Tongue (tissue), 3 donors: ENCODE measurements at places on chromosomes 3 and 15. TPM values are rescaled to one million over a fixed set of nuclear protein-coding genes. Genes with fewer than 3 reads are reported as not detected.

AKAP13 gene
- 192 TPM for total RNA-seq

CYP1A2 gene
- not detected for total RNA-seq

SLC2A2 gene
- total RNA-seq, result not detected

SCAANT1 gene
- not detected for total RNA-seq

NPAP1 gene
- total RNA-seq, result not detected

MCF2L2 gene
- total RNA-seq, result 2.6 TPM

GOLGA6A gene
- not detected for total RNA-seq

SPG21 gene
- total RNA-seq, result 74.6 TPM

OR5K2 gene
- total RNA-seq, result not detected

ZNF385D gene
- total RNA-seq, result 5.4 TPM

ABCC5 gene
- 58.7 TPM for total RNA-seq

ZNF501 gene
- total RNA-seq, result 10.6 TPM

CFAP20DC gene
- 4.2 TPM for total RNA-seq

PLCH1 gene
- total RNA-seq, result 3.1 TPM

NTRK3 gene
- total RNA-seq, result 14.7 TPM

ZNF80 gene
- not detected for total RNA-seq

CHP1 gene
- total RNA-seq, result 74.6 TPM

BRK1 gene
- total RNA-seq, result 107 TPM

ANKRD34C gene
- 0.21 TPM for total RNA-seq

QARS1 gene
- 301 TPM for total RNA-seq

MCTP2 gene
- 16.6 TPM for total RNA-seq

SERPINI2 gene
- total RNA-seq, result 2.2 TPM

XIRP1 gene
- total RNA-seq, result 113 TPM

ZDHHC19 gene
- total RNA-seq, result not detected

ROPN1 gene
- not detected for total RNA-seq

CA12 gene
- 8.9 TPM for total RNA-seq
